ENCODE measurements at places on chromosomes 16 and 17.

DNA sequence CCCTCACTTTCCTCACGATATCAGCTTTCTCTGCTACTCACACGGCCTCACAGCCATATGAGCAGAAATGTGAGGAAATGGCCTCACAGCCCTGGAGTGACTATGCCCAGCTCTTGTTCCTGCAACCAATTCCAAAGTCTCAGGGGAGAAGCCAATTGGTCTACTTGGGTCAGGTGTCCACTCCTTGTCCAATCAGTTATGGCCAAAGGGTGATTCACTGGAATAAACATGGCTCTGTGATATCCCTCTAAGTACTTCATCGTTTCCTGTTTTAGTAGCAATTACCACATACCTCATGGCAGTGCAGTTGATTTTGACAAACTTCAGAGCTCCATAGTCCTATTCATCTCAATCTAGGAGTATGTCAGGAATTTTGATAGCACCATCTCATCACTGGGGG, 195.4 kb downstream of the KATNIP start:
- DNase-seq = no peak

GRCh38 chr17:26782153-26782552, 511.8 kb upstream of the WSB1 start:
- DNase-seq = no peak

GRCh38 chr17:50055055-50055425, 870 bp upstream of the ITGA3 start:
- DNase-seq = peak; percentile 81

GRCh38 chr17:76670718-76671122, 27.2 kb upstream of the ST6GALNAC1 start:
- DNase-seq = no peak

DNA sequence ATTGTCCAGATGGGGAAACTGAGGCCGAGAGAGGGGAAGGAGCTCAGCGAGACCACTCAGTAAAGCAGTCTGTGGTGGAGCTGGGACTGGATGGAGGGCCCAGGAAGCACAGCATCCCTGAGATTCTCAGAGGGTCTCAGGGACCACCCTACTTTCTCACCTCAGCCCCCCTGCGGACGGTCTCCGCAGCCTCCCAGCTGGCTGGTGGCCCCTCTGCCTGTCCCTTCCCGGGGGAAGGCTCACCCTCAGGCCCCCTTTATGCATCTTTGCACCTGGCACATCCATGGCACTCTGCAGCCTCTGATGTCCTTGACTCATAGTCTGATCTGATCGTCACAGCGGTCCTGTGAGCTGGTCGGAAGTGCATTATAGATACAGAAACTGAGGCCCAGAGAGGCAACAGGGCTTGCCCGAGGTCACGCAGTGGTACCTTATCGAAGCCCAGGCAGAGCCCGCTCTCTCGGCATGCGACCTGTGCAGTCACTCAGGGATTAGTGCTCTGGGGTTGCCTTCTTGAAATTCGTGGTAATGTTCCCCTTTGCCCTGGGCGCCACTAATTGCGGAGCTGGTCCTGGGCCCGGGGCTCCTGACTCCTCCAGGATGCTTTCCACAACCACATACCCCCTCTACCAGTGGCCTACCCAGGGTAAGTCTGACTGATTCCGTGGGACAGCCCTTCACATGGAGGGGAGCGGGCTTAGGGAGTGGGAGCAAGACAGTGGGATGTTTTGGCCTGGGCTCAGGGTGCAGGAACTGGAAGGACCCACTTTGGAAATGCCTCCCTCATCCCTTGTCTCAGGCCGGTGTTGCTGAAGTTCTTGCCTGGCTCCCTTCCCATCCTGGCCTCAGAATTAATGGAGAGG, 24.4 kb downstream of the RAB11FIP4 start:
- DNase-seq = no peak

DNA sequence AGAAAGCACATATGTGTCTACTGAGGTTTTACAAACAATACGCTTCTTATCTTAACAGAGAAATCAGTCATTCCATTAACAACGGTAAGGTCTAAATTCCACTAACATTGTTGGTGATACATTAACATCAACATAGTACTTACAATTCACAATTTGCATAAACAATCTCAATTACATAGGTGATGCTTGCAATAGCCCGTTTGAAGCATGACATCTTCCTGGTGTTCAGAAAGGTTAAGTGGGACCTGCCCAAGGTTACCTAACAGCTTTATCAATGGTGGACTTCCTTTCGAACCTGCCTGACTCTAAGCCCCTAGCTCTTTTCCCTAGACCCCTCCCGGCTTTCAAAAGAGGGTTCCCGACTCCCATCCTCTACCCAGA, 699 bp downstream of the FAM222B start:
- no peak for DNase-seq

DNA sequence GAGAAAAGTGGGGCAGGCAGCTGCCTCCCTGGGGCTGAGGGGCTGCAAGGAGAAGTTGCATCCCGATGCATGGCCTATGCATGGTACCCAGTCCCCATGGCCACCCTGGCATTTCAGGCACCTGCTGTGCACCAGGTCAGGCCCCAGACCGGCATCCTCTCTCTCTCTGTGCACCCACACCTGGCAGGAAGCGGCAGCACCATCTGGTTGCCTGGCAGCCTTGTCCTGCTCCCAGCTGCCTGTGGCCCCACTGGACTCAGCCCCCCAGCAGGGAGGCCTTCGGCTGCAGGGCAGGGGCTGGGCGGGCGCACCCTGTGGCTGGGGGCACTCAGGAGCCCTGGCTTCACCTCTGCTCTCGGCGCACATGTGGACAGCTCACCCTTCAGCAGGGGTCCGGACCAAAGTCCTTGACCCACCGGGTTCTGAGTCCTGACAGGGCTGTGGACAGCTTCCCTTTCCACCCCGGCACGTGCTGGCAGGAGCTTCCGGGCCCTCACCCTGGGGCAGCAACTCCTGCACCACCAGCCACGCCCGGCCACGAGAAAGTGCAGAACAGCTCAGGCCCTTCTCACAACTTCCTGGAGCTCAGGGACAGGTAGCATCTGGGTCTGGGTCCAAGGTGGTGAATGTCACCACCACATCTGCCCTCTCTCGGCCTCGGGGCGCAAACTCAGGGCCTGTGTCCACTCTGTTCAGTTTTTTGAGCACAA, 36.7 kb downstream of the CTU2 start:
- no peak for DNase-seq

- no peak for DNase-seq
Measured at GRCh38 chr16:4855804-4856203, 8.5 kb downstream of the UBN1 start.

DNA sequence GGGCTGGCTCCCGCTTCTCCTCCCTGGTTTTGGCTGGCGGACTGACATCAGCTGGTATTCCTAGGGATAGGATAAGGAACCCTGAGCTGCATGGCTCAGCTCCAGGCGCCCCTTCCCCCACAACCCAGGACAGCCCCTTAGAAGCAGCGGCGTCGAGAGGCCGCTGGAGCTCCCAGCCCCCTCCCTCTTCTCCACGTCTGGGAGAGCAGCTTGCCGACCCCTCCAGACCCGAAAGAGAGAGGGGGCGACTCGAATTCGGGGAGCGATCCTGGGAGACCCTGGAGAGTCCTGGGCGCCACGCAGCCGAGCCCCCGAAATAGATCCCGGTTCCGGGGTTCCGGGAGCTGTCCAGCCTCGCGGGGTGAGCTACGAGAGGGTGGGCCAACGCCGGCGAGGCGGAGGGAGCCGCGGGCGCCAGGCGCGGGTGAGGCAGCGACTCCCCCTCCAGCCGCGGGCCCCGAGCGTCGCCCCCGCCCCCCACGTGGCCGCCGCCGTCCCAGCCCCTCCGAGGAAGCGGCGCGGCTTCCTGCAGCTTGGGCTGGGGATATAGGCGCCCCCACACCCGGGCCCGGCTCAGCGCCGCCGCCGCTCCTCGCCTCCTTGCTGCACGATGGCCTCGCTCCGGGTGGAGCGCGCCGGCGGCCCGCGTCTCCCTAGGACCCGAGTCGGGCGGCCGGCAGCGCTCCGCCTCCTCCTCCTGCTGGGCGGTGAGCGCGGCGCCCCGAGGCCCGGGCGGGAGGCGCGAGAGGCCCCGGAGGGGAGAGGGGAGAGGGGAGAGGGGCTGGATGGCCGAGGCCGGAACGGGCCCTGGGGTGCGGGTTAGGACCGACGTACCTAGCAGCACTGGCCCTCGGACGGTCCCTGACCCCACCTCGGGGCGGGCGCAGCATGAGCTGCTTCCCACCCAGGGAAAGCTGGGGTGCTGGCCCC, at the start of gene RAMP2:
TSS of gene RAMP2 (plus strand) at position 576 of the 930 bp plus-strand sequence. CDS start at position 611, 35 bp downstream.
- DNase-seq = peak; percentile 16

- peak; percentile 50 for DNase-seq
Measured at GRCh38 chr17:2421315-2422147, 20.7 kb upstream of the MNT start.

GRCh38 chr17:64554028-64554637, 47.4 kb downstream of the CEP95 start:
- DNase-seq = no peak

- peak; percentile 32 for DNase-seq
Measured at GRCh38 chr16:88886845-88887521, 20.5 kb upstream of the PABPN1L start.

DNA sequence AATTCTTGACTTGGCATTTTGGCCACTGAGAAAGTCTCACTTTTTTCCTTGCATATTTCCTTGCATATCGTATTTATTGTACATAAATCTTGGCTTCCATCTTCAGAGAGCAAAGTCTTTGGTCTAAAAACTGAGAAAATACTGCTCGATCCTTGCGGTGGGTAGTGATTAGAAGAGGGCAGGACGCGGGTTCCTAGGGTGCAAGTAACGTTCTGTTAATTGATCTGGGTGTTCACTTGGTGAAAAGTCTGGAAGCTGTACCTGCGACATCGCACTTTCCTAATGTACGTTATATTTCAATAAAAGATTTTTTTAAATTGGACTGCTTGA, 758 bp upstream of the UBALD2 start:
- DNase-seq = no peak

- no peak for DNase-seq
Measured at GRCh38 chr16:80733407-80733806, 71.0 kb downstream of the CDYL2 start.

DNA sequence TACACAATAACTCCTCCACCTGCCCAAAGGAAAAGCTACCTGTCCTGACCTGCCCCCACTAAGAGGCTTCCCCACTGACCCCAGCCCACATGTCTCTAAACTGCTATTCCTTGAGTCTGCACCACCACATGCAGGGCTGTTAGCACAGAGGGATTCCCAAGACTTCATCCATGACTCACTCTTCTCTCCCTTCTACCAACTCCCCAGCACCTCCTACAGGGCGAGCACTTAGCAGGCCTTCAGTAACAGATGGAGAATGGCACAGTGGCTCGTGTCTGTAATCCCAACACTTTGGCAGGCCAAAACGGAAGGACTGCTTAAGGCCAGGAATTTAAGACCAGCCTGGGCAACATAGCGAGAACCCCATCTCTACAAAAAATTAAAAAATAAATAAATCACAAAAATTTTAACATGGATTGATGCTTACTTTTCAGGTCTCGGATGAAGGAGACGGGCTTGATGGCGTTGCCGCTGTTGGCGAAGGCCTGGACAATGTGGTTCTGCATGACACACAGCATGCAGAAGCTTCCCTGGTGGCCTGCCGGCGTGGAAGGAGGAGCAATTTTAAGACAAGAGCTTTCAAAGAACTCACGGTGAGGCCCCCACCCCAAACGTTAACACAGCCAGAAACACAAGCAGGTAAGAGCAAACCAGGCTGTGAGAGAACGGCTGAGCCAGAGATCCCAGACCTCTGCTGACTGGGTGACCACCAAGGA, 12.0 kb downstream of the USP36 start:
- DNase-seq = no peak

GRCh38 chr16:89014403-89015230, 37.6 kb upstream of the CBFA2T3 start:
- no peak for DNase-seq
